ENCODE measurements at places on chromosomes 12 and 14.
A peak's percentile ranks its signal among the peaks of the same experiment; 100 is the strongest.

GRCh38 chr12:11482955-11483354, 87.6 kb upstream of the PRB2 start:
- DNase-seq: no peak

- peak; percentile 80 for DNase-seq
These were observed 87.2 kb downstream of the DAAM1 start for GRCh38 chr14:59275668-59276067.

- DNase-seq: no peak
These were observed 647.1 kb upstream of the FLRT2 start for GRCh38 chr14:84882830-84883229.

- DNase-seq: peak; percentile 84
These were observed 3.0 kb downstream of the WNT1 start for GRCh38 chr12:48980953-48981756.

GRCh38 chr12:120620624-120621023, 19.8 kb upstream of the CABP1 start:
- DNase-seq: no peak

GRCh38 chr14:22106700-22107697, 433.4 kb upstream of the OR4E1 start:
- DNase-seq: no peak

GRCh38 chr12:12087693-12088034, 16.9 kb downstream of the BCL2L14 start:
- DNase-seq: no peak
